ENCODE measurements at places on chromosomes 4 and X.

DNA sequence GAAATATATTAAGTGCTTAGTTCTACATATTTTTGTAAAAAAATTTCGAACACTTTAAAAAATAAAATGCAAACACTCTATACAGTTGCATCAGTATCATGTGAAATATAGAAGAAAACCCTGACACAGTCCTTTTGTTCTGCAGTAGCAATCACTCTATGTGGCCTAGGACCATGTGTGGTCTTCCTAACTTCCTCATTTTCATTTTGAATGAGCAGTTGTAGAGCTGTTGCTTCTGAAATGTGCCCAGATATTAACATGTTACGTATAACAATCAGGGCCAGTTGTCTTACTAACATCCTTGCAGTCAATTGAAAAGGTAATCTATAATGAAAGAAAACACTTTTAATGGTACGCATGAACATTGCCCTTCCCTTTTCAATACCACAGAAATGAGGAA lies 107.9 kb downstream of the ZNF827 start:
- DNase-seq = no peak

- no peak for DNase-seq
Observed at GRCh38 chrX:11460347-11460746, 167.1 kb downstream of the AMELX start.

DNA sequence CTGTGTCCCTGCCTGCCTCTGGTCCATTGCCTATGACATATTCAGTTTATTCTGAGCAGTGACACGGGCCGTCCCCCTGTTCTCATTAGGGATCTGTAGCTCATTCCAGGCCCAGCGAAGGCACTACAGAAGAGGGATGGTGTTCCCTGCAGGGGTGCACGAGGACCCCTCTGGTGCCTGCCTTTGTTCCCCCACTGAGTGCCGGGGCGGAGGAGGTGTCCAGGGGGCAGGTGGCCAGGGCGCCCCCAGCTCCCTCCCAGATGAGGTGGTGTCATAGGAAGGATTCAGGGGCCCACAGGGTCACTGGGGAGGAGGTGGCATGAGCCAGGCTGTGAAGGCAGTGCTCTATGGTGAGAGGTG lies 61.0 kb downstream of the SORCS2 start:
- no peak for DNase-seq

- no peak for DNase-seq
Observed at GRCh38 chr4:52192721-52193135, 141.6 kb downstream of the SPATA18 start.

DNA sequence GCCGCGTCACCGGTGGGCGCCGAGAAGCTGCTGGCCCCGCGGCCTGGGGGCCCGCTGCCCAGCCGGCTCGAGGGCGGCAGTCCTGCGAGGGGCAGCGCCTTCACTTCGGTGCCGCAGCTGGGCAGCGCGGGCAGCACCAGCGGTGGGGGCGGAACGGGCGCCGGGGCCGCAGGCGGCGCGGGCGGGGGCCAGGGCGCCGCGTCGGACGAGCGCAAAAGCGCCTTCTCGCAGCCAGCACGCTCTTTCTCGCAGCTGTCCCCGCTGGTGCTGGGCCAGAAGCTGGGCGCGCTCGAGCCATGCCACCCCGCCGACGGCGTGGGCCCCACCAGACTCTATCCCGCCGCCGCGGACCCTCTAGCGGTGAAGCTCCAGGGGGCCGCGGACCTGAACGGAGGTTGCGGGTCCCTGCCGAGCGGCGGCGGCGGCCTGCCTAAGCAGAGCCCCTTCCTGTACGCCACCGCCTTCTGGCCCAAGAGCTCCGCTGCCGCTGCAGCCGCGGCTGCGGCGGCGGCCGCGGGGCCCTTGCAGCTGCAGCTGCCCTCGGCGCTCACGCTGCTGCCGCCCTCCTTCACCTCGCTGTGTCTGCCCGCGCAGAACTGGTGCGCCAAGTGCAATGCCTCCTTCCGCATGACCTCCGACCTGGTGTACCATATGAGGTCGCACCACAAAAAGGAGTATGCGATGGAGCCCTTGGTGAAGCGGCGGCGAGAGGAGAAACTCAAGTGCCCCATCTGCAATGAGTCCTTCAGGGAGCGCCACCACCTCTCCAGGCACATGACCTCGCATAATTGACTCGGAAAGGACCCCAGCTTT lies 5.6 kb downstream of the PRDM8 start:
- no peak for DNase-seq

DNA sequence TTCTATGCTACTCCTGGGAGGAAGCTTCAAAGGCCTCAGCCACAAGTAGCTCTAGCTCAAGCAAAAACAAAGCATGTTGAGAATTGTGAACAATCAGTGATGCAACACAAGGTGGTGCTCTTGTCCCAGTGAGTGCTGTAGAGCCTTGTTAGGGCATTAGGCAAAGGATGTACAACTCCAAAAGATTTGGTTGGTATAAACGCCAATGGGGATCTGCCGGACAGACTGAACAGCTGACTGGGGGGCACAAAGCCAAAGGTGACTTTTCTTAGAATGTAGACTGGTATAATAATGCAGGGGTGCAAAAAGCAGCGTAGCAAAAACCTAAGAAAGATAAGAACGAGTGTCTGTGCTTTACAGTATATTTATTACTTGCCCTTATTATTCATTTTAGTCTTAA lies 62.6 kb upstream of the ALB start:
- DNase-seq = no peak

GRCh38 chr4:99943904-99944437 lies 2.4 kb downstream of the DNAJB14 start:
- DNase-seq = no peak

- DNase-seq = no peak
Observed at GRCh38 chr4:67581208-67581857, 22.8 kb downstream of the STAP1 start.

DNA sequence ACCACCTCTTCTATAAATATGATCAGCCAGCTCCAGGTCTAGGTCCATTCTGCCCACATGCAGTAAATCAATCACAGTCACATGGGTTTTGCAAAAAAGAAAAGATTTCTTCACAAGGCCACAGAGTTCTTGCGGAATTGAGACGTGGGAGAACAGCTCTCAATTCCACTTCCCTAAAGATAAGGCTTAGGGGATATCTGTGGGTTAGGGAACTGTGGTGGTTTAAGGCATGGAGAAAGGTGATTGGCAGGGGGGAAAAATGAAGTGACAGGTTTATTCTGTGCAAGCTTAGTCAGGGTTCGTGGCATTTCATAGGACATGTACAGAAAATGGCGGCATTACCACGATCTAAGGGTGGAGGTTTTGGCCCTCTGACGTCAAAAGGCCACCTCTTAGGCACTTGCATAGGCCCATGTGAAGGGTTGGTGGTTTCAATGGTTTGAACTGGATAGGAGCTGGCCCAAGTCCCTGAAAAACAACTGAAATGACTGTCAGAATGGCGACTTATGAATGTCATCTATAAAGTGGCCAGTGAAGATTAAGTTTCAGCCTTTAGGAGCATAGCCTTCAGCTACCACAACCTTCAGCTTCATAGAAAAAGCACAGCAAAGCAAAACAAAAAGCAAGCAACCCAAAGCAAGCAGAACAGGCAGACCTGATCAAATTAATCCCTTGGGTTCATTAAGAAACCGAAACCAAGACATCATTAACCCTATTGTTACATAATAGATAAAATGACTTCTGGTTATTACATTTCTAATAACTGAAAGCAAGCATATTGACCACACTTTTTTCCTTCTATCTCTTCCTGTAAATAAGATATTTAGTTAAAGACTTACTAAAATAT lies 289.8 kb upstream of the SFRP2 start:
- DNase-seq = no peak

GRCh38 chr4:145842224-145842887 lies 96.3 kb downstream of the ZNF827 start:
- DNase-seq = no peak

DNA sequence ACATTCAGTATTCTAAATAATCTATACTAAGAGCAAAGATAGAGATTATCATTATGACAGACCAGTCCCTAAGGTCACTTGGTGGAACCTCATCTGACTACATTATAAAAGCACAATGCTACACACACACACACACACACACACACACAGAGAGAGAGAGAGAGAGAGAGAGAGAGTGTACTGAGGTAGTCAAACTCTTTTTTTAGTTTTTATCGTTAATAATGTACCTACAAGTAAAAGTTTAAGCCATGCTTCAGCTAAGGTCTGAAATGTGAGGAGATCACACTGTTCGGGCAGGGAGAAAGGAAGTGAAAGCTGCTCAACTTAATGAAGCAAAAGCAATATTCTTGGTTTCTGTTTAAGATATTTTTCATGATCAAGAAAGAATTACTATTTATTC lies 75.8 kb upstream of the CCDC160 start:
- DNase-seq = no peak

DNA sequence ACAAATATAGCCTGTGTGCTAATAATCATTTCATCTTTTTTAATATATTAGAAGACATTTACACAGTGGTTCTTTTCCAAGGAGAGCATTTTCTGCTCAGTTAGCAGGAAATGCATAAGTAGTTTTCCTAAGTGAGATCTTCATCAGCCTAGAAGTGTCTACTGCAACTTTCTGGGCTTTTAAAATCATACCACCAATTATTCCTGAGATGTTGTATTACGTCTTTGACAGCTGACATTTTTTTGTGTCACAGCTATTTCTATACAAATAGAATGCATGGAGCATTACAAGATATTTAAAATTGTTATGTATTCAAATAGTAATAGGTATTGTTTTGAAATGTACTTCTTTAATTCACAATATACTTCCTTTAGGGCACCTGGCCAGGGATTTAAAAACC lies 158.0 kb downstream of the GRID2 start:
- no peak for DNase-seq

DNA sequence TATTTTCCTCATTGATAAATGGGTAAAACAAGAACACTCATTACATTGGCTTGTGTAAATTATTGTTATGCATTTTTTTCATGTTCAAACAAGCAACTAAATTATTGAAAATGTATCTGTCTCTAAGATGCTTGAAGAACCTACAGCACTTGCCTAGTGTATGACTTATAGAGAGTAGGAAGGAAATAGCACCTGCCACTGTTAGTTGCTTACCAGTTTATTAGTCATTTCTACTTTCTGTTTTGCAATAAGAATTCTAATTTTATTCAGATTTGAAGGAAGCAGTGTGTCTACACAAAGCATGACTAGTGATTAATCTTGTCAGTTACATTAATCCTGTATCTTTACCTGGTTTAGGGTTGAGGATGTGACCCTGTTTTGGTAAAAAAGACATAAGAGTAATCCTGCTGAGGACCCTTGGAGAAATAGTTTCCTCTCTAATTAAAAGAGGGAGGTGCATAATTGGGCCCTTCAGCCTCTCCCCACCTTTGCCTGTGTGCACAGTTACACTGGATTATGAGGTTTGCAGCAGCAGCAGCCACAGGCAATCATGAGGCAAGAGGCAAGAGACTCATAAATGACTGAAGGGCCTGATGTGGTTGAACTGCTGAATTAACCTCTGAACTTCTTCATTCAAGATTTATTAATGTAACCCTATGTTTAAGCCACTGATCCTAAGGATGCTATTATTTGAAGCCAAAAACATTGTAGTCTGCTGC lies 1202.1 kb downstream of the ADGRL3 start:
- DNase-seq = no peak

DNA sequence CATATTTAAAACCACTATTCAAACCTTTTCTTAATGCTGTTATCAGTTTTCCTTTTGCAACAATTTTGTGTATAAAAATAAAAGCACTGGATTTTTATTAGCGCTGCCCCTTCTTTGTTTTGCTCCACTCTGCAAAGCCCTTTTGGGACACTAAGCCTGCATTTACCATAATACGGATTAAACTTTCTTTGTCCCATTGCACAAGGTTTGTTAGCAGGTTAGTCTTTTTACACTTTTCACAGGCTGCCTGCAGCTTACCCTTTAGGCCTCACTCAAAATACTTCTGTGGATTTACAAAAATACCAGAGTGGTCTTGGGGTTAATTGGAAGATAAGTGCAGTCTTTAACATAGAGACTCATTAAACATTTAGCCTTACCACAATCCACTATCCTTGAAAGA lies 35.7 kb upstream of the MAB21L2 start:
- DNase-seq = no peak

DNA sequence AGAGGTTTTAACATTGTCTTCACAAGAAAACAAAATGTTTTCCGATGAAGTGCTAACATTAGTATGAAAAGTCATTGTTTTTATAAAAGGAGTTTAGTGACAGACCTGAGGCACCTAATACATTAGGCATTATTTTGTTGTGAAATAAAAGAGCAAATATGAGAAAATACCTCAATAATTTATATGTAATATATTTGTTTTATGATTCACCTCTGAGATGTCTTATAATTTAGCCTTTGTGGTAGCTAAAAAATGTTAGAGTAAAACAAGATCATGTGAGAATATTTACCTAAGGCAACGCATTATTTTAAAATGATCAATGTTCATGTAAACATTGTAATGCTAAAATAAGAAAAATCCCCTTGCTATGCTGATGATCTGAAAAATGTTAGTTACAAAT lies 100.9 kb upstream of the WDFY3 start:
- no peak for DNase-seq

DNA sequence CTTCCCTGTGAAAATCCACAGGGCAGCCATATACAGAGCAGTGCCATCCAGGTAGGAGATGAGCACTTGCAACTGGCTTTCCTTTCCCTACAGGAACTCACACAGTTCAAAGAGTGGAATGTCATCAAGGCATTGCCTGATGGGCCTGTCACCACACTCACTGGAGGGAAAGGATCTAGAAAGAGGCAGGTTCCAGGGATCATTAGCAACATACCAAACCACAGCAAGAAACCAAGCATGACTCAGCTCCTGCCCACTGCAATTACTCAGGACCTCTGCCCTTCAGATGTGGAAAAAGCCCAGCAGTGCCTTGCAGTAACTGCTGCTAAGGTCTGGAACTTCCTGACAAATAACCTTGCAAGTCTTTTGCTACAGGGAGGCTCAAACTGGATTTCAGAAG lies 101.2 kb downstream of the ZNF674 start:
- no peak for DNase-seq

DNA sequence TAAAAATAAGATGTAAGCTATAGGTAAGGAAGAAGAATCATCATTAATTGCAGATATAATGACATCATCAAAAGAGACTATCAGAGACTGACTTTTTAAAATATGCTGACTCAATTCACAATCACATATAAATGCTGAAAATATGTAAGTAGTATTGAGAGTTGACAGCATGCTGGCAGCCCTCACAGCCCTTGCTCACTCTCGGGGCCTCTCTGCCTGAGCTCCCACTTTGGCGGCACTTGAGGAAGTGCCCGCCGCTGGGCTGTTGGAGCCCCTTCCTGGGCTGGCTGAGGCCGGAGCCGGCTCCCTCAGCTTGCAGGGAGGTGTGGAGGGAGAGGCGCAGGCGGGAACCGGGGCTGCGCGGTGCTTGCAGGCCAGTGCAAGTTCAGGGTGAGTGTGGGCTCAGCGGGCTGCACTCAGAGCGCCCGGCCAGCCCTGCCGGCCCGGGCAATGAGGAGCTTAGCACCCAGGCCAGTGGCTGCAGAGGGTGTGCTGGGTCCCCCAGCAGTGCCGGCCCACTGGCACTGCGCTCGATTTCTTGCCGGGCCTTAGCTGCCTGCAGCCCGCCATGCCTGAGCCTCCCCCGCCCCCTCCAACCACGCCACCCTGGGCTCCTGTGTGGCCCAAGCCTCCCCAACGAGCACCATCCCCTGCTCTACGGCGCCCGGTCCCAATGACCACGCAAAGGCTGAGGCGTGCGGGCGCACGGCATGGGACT lies 68.9 kb downstream of the RAB28 start:
- DNase-seq = peak; percentile 28

GRCh38 chr4:13328591-13328990 lies 155.5 kb downstream of the RAB28 start:
- no peak for DNase-seq

GRCh38 chr4:134544303-134544770 lies 342.7 kb upstream of the PABPC4L start:
- DNase-seq = no peak

Measured in left ventricle myocardium inferior (tissue), 1 donor.